ENCODE measurements at places on chromosomes 11 and 22. TPM values are rescaled to one million over a fixed set of nuclear protein-coding genes. Genes with fewer than 3 reads are reported as not detected.

- H3K27me3 ChIP-seq: no peaks in the 10 kb centered on the region
- H3K36me3 ChIP-seq: no peaks in the 10 kb centered on the region
- H3K4me1 ChIP-seq: no peaks in the 10 kb centered on the region
- no peak overlapping the region for H3K4me3 ChIP-seq
These were observed 292.3 kb upstream of the SYN3 start for GRCh38 chr22:33350491-33350890.

The ARHGAP8 gene
- 2.6 TPM for total RNA-seq

DNA sequence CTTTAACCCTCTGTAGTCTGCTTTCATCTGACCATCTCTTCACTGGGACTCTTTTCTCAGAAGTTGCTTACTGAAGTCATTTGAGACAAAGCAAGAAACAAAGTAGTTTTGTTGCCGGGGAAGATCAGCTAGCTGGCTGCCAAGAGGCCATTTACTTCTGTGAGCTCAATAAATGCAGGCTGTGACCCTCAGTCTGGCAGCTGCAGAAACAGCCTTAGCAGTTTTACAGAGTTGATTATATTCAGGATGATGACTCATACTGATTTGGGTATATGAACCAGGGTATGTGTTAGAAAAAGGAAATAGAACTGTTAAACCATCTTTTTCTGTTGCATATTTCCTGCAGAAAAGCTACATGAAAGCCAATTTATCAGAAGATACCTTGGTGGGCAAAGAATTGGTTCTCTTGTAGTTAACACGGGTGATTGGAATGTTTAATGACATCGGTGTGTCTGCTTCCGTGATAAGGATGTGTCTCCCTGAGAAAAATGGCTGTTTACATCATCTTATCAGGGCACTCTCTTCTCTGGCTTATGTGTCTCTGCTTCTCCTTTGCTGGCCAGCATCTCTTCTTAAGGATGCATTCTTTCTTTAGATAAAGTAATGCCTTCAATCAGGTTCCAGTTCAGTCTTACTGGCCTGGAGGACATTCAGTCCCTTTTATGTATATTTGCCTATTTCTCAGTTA, 18.5 kb downstream of the FIBIN start:
- H3K27me3 ChIP-seq: no peaks in the 10 kb centered on the region
- DNase-seq: no peak
- no peaks in the 10 kb centered on the region for H3K36me3 ChIP-seq

GRCh38 chr11:64804346-64805210, 1.6 kb upstream of the MAP4K2 start:
- H3K4me3 ChIP-seq: no peak overlapping the region
- peaks cover 25% of the 10 kb centered on the region for H3K36me3 ChIP-seq
- no peak for DNase-seq

The P2RY6 gene
- total RNA-seq: not detected

Measured in CD4-positive, CD25-positive, alpha-beta regulatory T cell (primary cell).